ENCODE measurements at places on chromosomes 6 and 20.

GRCh38 chr6:166308033-166308768 lies at the start of gene PRR18:
Gene PRR18 (minus strand): TSS chr6:166308392. CDS start chr6:166308142, 250 bp downstream.
- H3K36me3 ChIP-seq = no peaks in the 10 kb centered on the region
- H3K4me1 ChIP-seq = peaks cover 22% of the 10 kb centered on the region
- H3K4me3 ChIP-seq = peak within 1 kb of the TSS; percentile 23
- no peaks in the 10 kb centered on the region for H3K27me3 ChIP-seq
- DNase-seq = no peak

- no peaks in the 10 kb centered on the region for H3K4me1 ChIP-seq
- no peaks in the 10 kb centered on the region for H3K27me3 ChIP-seq
- no peak overlapping the region for H3K27ac ChIP-seq
Observed at GRCh38 chr6:42066156-42066675, 15.9 kb downstream of the TAF8 start.

DNA sequence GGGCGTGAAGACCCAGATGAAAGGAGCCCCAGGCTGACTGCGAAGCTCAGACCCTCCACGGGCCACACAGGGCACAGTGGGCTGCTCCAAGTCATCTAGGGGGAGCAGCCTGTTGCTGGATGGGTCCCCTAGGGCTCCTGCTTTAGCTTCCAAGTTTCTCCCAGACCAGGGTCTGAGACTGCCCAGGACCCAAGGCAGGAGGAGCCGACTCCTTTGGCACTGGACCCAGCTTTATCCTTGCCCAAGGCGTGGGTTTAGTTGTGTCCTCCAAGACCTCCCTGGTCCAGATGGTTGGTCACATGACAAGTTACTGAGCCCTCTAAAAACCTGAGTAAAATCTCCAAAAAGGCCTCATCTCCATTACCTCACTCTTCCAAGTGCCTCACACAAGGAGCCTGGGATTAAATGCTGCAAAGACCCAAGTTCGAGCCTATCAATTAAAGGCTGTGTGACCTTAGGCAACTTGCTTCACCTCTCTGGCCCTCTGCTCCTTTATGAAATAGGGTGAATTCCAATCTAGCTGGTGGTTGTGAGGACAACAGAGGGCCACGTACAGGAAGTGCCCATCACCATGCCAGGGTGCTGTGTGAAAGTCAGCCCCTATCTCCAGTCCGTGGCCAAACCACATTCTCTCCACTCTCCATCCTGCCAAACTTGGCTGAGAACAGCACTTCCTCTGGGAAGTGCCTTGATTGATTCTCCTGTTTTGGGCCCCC lies 2.5 kb downstream of the NECAB3 start:
- no peak overlapping the region for H3K27ac ChIP-seq
- no peak for DNase-seq
- H3K27me3 ChIP-seq = no peaks in the 10 kb centered on the region

- peaks cover 27% of the 10 kb centered on the region for H3K4me1 ChIP-seq
- H3K4me3 ChIP-seq = no peak overlapping the region
- H3K27ac ChIP-seq = peak overlapping the region; percentile 80
- no peak for DNase-seq
- H3K27me3 ChIP-seq = no peaks in the 10 kb centered on the region
Observed at GRCh38 chr6:152273002-152273401, 364.2 kb downstream of the SYNE1 start.

GRCh38 chr6:39980839-39981580 lies 46.7 kb upstream of the MOCS1 start:
- peaks cover 65% of the 10 kb centered on the region for H3K4me1 ChIP-seq
- DNase-seq = no peak
- no peaks in the 10 kb centered on the region for H3K27me3 ChIP-seq
- H3K27ac ChIP-seq = peak overlapping the region; percentile 78

- no peak overlapping the region for H3K4me3 ChIP-seq
- H3K27me3 ChIP-seq = no peaks in the 10 kb centered on the region
- no peaks in the 10 kb centered on the region for H3K4me1 ChIP-seq
- H3K27ac ChIP-seq = no peak overlapping the region
Observed at GRCh38 chr6:164870164-164870563, 439.2 kb downstream of the C6orf118 start.

- H3K36me3 ChIP-seq = no peaks in the 10 kb centered on the region
- no peak overlapping the region for H3K27ac ChIP-seq
- peaks cover 25% of the 10 kb centered on the region for H3K4me1 ChIP-seq
- no peak for DNase-seq
Observed at GRCh38 chr6:90478278-90478677, 108.6 kb downstream of the MAP3K7 start.

- DNase-seq = no peak
- H3K27me3 ChIP-seq = no peaks in the 10 kb centered on the region
- H3K4me1 ChIP-seq = no peaks in the 10 kb centered on the region
- no peaks in the 10 kb centered on the region for H3K36me3 ChIP-seq
- no peak overlapping the region for H3K4me3 ChIP-seq
- no peak overlapping the region for H3K27ac ChIP-seq
Observed at GRCh38 chr6:90048206-90048967, 154.1 kb downstream of the GJA10 start.

DNA sequence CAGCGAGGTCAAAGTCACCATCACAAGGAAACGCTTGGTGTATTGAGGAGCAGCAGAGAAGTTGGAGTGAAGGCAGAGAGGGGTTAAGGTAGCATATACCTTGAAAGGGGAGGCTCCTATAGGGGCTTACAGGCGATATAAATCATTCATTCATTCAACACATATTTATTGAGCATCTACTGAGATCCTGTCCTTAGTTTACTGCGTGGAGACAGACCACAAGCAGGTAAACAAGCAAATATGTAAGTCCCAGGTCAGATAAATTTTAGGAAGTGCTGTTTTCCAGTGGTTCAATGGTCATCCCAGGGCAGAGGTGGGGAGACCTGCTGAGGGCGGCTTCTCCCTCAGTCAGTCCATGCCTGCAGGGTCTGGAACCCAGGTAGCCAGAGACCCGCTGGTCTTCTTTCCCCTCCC lies 761 bp upstream of the DNMT3B start:
- no peak overlapping the region for H3K27ac ChIP-seq
- no peaks in the 10 kb centered on the region for H3K36me3 ChIP-seq
- H3K4me1 ChIP-seq = peaks cover 9% of the 10 kb centered on the region

- H3K36me3 ChIP-seq = no peaks in the 10 kb centered on the region
- no peak for DNase-seq
- no peaks in the 10 kb centered on the region for H3K27me3 ChIP-seq
- peak overlapping the region; percentile 58 for H3K27ac ChIP-seq
Observed at GRCh38 chr6:15063253-15063853, 182.5 kb upstream of the JARID2 start.

- H3K36me3 ChIP-seq = no peaks in the 10 kb centered on the region
- no peaks in the 10 kb centered on the region for H3K4me1 ChIP-seq
- no peak overlapping the region for H3K4me3 ChIP-seq
- no peak overlapping the region for H3K27ac ChIP-seq
- no peaks in the 10 kb centered on the region for H3K27me3 ChIP-seq
- no peak for DNase-seq
Observed at GRCh38 chr6:98653179-98653578, 181.2 kb upstream of the POU3F2 start.

GRCh38 chr20:51187261-51187660 lies 164.4 kb upstream of the KCNG1 start:
- no peaks in the 10 kb centered on the region for H3K36me3 ChIP-seq
- no peaks in the 10 kb centered on the region for H3K4me1 ChIP-seq
- H3K27me3 ChIP-seq = no peaks in the 10 kb centered on the region
- H3K27ac ChIP-seq = no peak overlapping the region
- no peak overlapping the region for H3K4me3 ChIP-seq
- no peak for DNase-seq

GRCh38 chr20:10427060-10427692 lies 6.8 kb downstream of the MKKS start:
- peaks cover 14% of the 10 kb centered on the region for H3K36me3 ChIP-seq
- H3K27ac ChIP-seq = no peak overlapping the region
- DNase-seq = no peak
- H3K27me3 ChIP-seq = no peaks in the 10 kb centered on the region
- H3K4me3 ChIP-seq = no peak overlapping the region

DNA sequence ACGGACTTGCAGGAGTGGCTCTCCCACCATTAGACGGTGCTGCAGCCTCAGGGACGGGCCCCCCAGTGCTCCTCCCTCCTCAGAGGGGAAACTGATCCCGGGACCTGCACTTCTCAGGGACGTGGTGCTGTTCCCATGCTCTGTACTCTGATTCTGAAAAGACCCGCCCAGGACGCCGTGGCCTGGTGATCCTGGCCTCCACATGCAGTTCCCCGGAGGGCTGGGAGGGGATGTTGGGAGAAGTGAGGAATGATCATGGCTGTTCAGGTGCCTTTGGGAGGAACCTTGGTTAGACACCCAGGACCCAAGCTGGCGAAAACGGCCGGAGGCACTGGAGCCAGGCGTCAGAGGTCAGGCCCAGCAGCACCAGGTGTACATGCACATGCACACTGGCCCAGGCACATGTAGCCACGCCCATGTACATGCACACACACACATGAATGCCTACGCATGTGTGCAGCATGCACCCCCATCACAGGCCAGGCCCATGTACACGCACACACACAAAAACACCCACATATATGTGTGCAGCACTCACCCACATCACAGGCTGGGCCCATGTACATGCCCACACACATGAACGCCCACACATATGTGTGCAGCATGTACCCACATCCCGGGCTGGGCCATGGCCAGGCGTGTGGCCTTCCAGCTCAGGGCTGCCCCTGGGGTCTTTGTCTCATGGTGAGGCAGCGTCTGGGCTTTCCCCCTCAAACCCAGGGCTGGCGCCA lies 52.6 kb upstream of the DACT2 start:
- no peaks in the 10 kb centered on the region for H3K36me3 ChIP-seq
- no peak for DNase-seq
- H3K4me3 ChIP-seq = no peak overlapping the region
- H3K27ac ChIP-seq = no peak overlapping the region

GRCh38 chr20:36214684-36215256 lies 21.5 kb upstream of the AAR2 start:
- DNase-seq = no peak
- peaks cover 6% of the 10 kb centered on the region for H3K36me3 ChIP-seq
- H3K27ac ChIP-seq = no peak overlapping the region
- H3K27me3 ChIP-seq = no peaks in the 10 kb centered on the region
- H3K4me1 ChIP-seq = no peaks in the 10 kb centered on the region
- H3K4me3 ChIP-seq = no peak overlapping the region

GRCh38 chr6:93104195-93104817 lies 315.1 kb downstream of the EPHA7 start:
- no peaks in the 10 kb centered on the region for H3K36me3 ChIP-seq
- H3K27ac ChIP-seq = no peak overlapping the region
- no peaks in the 10 kb centered on the region for H3K4me1 ChIP-seq
- H3K27me3 ChIP-seq = no peaks in the 10 kb centered on the region
- DNase-seq = no peak

DNA sequence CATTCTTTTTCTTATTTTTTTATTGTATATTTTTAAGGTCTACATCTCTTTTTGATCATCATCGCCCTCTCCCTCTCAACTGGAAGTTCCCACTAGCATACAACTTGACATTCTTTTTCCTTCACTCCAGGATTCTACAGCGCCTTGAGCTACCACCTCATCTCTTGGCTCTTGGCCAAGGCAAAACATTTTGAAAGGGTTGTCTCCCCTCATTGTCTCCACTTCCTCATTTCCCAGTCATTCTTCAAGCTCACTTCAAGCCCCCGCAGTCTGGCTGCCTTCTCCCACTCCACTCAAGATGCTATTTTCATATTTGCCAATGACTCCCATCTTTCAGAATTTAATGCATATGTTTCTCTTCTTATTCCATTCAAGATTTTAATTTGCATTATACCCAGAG lies 63.0 kb downstream of the OPN5 start:
- DNase-seq = no peak
- H3K4me1 ChIP-seq = no peaks in the 10 kb centered on the region
- no peak overlapping the region for H3K4me3 ChIP-seq
- H3K36me3 ChIP-seq = no peaks in the 10 kb centered on the region
- no peak overlapping the region for H3K27ac ChIP-seq

DNA sequence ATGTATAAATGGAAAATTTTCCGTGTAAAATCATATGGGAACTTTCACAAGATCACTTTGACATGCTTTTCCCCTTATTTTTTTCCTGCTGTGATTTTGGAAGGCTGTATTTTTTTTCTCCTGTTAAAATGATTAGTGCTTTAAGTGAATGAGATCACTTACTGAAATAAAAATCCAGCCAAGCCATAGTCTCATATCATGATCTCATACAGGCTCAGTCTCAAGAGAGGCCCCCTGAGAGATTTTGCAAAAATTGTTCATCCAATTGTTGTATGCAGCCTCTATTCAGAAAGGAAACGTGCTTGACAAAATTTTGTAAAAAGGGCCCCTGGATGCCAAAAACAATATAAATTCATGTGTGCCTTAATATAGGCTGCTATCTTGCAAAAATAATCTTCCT lies 528.2 kb downstream of the HDGFL1 start:
- H3K27me3 ChIP-seq = no peaks in the 10 kb centered on the region
- H3K4me3 ChIP-seq = no peak overlapping the region
- H3K36me3 ChIP-seq = no peaks in the 10 kb centered on the region
- H3K4me1 ChIP-seq = no peaks in the 10 kb centered on the region
- H3K27ac ChIP-seq = no peak overlapping the region
- no peak for DNase-seq

GRCh38 chr6:100620085-100620840 lies 155.5 kb upstream of the SIM1 start:
- no peaks in the 10 kb centered on the region for H3K4me1 ChIP-seq
- no peak overlapping the region for H3K4me3 ChIP-seq
- no peaks in the 10 kb centered on the region for H3K36me3 ChIP-seq
- H3K27me3 ChIP-seq = no peaks in the 10 kb centered on the region

DNA sequence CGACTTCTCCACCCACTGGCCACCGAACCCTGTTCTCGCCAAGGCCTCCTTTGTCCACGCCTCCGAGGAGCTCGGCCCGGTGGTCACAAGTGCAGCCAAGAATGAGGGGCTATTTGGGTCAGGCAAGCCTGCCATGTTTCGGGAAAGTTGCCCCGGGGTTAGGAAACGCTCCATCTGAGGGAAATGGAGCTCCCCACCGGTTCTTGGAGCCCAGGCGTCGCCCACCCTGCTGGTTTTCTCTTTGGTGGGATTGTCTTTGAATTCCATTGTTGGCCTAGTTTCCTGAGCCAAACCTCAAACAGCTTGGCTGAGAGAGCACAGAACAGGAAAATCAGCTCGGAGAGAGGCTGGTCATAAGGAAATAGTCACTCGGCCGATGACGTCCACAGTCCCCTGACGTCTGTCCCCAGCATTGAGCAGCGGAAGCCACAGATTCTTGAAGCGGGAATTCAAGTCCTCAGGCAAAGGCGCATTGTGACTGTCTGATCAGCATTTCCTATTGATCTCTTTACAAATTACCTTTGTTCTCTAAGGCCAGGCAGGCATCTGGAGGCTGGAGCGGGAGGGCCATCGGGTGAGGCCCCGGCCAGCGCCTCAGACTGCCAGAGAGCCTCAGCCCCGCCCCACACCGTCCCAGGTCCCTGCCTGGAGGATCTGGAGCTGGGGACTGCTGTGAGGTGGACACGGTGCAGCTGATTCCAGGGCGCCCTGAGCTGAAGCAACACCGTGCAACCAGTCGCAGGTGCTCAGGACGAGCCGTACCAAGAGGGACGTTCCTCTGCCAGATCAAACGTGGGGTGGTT lies 138.6 kb downstream of the DLL1 start:
- H3K4me1 ChIP-seq = peaks cover 11% of the 10 kb centered on the region
- H3K27ac ChIP-seq = peak overlapping the region; percentile 68
- no peak overlapping the region for H3K4me3 ChIP-seq
- no peaks in the 10 kb centered on the region for H3K27me3 ChIP-seq

- no peaks in the 10 kb centered on the region for H3K27me3 ChIP-seq
- no peak overlapping the region for H3K4me3 ChIP-seq
- no peak for DNase-seq
- no peaks in the 10 kb centered on the region for H3K36me3 ChIP-seq
Observed at GRCh38 chr6:165306955-165307354, 2.5 kb downstream of the C6orf118 start.

- DNase-seq = no peak
- H3K36me3 ChIP-seq = no peaks in the 10 kb centered on the region
- no peak overlapping the region for H3K4me3 ChIP-seq
- no peaks in the 10 kb centered on the region for H3K4me1 ChIP-seq
- no peaks in the 10 kb centered on the region for H3K27me3 ChIP-seq
Observed at GRCh38 chr6:16868968-16869367, 107.7 kb upstream of the ATXN1 start.
